ENCODE measurements at places on chromosomes 6 and 20.

DNA sequence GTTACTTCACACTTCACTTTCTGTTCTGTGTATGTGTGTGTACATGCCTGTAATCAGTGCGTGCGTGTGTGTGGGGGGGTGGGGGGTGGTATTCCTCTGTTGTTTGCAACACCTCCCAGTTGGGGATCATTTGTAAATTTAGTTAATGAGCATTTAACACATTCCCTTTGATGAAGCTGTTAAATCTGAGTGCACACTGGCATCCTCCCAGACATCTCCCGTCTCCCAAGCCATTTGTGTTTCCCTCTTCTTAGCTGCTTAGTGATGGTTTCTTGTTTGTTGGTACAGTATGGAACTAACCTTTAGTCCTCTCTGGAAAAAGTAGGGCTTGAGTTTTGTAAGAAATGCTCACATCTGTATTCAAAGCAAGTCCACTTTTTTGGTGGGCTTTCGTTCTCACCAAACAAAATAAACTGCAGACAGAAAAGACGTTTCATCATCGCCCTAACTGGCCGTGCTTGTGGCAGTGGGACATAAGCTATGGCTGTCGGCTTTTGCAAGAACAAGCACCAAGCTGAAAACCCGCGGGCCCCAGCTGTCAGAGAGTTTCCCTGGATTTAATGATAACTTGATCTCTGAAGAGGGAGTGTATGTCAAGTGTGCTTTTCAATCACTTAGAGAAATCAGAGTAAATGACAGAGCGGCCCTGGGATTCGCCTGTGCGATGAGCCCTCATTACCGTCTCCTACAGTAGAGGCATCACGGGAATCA, 54.9 kb upstream of the SASH1 start:
- DNase-seq: no peak

GRCh38 chr6:6826095-6826901, 237.8 kb downstream of the LY86 start:
- DNase-seq: peak; percentile 48

- no peak for DNase-seq
Measured at GRCh38 chr20:59828125-59829053, 105.0 kb downstream of the SYCP2 start.

DNA sequence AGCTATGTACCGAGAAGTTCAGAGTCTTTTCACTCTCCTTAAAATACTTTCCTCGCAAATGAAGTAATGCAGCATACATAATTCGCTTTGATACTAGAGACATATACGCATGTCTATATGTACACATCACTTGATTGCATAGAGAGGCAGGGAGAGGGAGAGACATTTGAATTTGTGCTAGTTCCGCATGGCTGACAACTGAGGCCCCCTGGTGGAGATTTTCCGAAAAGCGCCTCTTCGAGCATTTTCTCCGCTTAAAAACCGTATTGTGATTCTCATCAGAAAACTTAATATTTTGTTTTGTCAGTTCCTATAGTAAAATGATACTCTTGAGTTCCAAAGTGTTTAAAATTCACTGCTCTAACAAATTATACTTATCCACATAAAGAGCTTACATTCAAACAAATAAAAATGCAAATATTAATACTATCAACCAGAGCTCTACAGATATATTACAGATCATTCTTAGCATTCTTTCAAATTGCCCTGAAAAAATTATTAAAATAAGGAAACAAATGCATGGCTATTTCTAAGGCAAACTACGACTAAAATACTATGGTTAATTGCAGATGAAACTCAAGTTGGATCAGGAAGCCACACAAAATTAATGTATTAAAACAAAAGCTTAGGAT, 637 bp downstream of the MYLK4 start:
- DNase-seq: peak; percentile 71

DNA sequence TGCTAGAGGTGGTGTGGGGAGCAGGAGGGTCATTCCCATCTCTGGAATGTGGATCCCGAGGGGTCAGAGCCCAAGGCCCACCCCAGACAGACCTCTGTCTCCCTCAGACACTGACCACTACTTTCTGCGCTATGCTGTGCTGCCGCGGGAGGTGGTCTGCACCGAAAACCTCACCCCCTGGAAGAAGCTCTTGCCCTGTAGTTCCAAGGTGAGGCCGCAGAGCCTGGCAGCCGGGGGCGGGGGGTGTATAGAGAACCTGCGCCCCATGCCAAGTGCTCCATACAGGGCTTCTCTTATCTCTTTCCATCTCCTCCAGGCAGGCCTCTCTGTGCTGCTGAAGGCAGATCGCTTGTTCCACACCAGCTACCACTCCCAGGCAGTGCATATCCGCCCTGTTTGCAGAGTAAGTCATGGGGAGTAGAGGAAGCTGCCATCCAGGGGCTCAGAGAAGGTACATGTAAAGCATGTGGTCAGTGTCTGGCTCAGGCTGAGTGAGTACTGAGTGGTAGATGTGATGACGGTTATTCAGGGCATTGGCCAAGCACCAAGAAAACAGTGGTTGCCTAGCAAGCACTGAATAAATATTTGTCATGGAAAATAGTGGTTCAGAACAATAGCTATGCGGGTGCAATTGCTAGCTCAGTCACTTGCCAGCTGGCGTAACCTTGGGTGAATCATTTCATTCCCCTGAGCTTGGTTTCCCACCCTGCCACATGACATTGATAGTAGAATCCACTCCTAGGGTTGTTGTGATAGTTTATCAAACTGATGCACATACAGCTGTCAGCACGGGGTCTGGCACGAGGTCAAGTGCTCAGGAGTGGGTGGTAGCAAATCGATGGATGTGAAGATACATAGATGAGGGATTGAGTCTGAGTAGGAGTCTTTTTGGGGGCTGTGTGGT, 3.5 kb downstream of the PIGT start:
- peak; percentile 35 for DNase-seq

DNA sequence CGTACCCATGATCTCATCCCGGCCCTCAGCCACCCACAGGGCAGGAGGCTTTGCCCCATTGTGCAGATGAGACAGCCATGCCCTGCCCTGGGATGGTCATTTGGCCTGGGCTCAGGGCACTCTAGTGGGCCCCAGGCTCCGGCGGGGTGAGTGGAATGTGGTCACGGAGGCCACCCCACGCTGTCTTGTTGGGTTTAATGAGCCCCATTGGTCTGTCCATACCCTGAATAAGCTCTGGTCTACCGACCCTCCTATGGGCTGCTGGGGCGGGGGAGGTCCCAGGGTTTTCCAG, 50.6 kb downstream of the FGD2 start:
- no peak for DNase-seq

DNA sequence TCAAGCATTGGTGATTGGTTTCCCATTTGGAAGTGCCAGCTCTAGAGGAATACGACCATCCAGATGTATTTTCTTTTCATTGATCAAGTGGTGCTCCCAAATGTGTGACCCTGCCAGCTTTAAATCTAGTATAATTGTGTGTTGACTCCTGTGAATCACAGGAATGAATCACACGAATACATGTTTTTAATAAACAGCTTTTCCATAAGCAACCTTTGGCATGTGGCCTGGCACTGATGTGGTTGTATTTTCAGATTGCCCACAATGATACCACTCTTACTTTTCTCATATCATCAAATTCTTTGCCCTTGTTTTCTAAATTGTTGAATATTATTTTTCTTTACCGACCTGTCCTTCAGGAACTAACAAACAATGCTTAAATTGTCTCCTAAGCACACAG, 367 bp downstream of the GSTA3 start:
- no peak for DNase-seq

DNA sequence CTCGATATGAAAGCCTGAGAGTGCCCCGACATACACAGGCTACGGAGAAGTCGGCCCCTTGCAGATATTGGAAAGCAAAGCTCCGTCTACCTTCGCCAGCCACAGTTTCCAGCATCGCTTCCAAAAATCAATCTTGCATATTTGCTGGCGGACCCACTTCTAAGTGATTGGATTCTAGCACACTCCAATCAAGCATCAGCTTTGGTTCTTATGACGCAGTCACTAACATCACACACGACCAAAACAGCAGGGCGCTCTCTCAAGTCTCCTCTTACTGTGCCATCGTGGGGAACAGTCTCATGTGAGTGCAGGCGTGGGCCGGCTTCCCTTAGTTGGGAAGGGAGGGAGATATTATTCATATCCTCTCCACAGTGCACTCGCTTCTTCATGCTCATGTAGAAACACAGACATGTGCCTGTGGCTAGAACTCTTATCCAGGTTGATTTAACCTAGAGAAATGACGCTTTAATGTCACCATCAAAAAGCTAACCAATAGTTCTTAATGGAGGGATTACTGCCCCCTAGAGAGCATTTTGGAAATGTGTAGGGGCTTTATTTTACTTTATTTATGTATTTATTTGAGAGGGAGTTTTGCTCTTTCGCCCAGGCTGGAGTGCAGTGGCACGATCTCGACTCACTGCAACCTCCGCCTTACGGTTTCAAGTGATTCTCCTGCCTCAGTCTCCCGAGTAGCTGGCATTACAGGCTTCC, 229.8 kb downstream of the SOD2 start:
- peak; percentile 4 for DNase-seq

GRCh38 chr6:82712826-82713225, 349.2 kb downstream of the TPBG start:
- DNase-seq: peak; percentile 10

- no peak for DNase-seq
Measured at GRCh38 chr20:41359541-41360011, 7.0 kb downstream of the EMILIN3 start.

- DNase-seq: no peak
Measured at GRCh38 chr6:155349956-155350355, 35.7 kb upstream of the TFB1M start.

- no peak for DNase-seq
Measured at GRCh38 chr6:25689966-25690365, 38.0 kb downstream of the SCGN start.

DNA sequence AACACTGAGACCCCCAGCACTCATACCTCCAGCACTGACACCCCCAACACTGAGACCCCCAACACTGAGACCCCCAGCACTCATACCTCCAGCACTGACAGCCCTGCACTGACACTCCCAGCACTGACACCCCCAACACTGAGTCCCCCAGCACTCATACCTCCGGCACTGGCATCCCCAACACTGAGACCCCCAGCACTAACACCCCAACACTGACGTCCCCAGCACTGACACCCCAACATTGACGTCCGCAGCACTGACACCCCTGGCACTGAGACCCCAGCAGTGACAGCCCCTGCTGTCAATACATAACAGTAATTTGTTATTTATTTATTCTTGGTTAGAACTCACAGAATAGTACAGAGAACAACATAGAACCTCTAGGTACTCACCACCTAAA, 58.0 kb downstream of the ERMARD start:
- DNase-seq: no peak

GRCh38 chr6:168609026-168609685, 168.2 kb downstream of the SMOC2 start:
- DNase-seq: no peak

DNA sequence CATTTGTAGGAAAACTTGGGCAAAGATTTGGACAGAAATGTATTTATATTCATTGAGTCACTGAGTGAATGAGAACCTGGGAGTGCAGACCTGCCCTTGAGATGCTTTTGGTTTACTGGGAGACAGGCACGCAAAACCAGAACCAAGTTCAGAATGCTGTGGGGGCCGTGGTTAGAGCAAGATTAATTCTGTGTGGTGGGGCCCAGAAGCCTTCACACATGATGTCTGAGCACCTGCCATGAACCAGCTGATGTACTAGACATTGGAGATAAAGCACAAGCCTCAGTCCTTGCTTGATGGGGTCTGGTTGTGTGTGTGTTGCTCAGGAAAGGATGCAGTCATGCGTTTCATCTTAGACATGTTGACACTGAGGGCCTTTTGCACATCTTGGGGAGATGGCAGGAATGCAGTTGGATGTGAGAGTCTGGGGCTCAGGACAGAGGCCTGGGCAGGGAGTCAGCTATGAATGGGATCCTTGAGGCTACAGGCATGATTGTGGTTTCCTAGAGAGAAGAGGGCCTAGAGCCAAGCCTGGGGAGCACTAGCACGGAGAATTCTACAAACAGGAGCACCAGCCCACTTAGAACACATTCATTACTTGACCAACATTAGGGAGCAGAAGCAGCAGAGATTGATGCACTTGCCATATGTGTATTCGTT, 114.3 kb upstream of the TMEM181 start:
- DNase-seq: no peak

- no peak for DNase-seq
Measured at GRCh38 chr6:98380589-98380988, 453.8 kb upstream of the POU3F2 start.

GRCh38 chr6:35496841-35497570, at the start of gene TEAD3:
Gene TEAD3, minus strand, starts transcription at chr6:35497079.
- peak; percentile 59 for DNase-seq

- no peak for DNase-seq
Measured at GRCh38 chr20:2918096-2919049, 45.1 kb downstream of the PTPRA start.

- DNase-seq: no peak
Measured at GRCh38 chr6:5152460-5152859, 67.3 kb downstream of the PPP1R3G start.

GRCh38 chr6:71402096-71402495, 113.5 kb downstream of the OGFRL1 start:
- DNase-seq: no peak

GRCh38 chr20:16205507-16205906, 367.7 kb downstream of the KIF16B start:
- DNase-seq: no peak

DNA sequence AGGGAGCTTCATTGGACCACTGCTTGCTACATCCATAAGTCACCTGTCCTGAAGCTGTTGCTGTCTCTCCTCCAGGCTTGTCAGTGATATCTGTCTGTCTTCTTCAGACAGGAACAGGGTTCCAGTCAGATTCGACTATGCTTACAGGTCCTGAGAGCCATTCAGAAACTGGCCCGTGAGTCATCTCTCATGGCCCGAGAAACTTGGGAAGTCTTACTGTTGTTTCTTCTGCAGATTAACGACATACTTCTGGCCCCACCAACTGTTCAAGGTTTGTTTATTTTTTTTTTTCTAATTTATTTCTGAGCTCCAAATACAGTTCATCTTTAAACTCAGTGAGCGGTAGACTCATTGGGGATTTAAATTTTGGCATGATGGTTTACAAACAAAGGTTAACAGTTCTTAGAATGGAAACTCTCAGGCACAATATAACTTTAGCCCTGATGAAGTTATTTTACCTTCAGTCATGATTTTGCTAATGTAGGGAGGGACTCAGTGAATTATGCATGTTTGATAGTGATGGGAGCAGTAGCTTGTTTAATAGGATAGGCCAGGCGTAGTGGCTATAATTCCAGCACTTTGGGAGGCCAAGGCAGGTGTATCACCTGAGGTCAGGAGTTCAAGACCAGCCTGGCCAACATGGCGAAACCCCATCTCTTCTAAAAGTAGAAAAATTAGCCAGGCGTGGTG, 24.7 kb downstream of the RALGAPB start:
- DNase-seq: no peak

DNA sequence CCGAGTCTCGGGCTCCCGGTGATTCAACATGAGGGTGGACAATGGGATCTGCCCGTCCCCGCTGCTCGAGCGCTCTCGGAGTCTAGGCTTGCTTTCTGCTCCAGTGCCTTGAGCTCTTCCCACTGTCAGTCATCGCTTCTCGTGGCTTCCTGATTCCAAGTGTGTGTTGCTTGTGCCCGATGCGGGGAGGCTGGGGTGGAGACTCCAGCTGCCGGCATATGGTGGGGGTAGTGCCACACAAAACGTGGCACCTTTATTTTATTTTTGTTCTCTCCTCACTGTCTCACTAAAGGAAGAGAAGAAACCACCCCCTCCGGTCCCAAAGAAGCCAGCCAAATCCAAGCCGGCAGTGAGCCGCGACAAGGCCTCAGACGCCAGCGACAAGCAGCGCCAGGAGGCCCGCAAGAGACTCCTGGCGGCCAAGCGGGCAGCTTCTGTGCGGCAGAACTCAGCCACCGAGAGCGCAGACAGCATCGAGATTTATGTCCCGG, 14.8 kb upstream of the MYL9 start:
- DNase-seq: no peak
